Occipital lobe (tissue), 3 donors: ENCODE measurements at places on chromosomes 12 and 14.
A peak's percentile ranks its signal among the peaks of the same experiment; 100 is the strongest.

- peak; percentile 41 for DNase-seq
Observed at GRCh38 chr12:104604070-104604994, 147.6 kb downstream of the CHST11 start.

- no peak for DNase-seq
Observed at GRCh38 chr14:49464885-49465284, 121.3 kb downstream of the RPS29 start.

- no peak for DNase-seq
Observed at GRCh38 chr14:24335461-24336171, 745 bp upstream of the ADCY4 start.

DNA sequence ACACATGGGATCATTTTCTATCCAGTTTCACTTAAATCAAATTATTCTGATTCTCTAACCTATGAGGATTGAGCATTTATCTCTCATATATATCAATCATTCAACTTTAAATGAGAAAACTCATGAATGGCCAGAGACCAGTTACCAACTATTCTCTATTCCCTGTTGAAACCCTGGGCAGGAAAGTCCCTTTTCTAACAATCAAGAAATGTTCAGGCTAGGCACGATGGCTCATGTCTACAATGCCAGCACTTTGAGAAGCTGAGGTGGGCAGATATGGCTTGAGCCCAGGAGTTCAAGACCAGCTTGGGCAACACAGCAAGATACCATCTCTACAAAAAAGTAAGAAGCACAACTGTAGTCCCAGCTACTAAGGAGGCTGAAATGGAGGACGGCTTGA is 18.0 kb downstream of the FMNL3 start:
- no peak for DNase-seq

DNA sequence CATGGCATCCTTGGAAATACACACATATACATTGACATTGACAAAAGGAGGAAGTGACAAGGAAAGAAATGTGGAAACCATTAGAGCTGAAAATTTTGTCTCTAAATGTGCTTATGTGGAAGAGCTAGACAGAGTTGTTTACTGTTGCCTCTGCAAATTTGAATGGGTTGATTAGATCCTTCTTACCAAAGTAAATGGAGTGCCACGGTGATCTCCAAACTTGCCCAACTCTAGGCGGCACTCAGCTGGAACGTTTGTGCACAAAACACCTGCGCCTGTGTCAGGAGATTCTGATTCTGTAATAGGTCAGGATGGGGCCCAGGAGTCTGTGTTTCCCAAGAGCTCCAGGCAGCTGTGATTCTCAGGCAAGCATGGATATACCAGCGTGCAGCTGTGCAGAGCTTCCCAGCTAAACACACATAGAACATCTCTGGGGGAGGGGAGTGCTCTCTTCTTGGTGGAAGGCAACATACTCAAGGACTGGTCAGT is 77.8 kb upstream of the BDKRB2 start:
- DNase-seq: no peak
